GM19239 (cell line): ENCODE measurements at places on chromosomes 3 and 15.

- DNase-seq, result no peak
Observed at GRCh38 chr15:69377216-69377970, 36.8 kb upstream of the KIF23 start.

DNA sequence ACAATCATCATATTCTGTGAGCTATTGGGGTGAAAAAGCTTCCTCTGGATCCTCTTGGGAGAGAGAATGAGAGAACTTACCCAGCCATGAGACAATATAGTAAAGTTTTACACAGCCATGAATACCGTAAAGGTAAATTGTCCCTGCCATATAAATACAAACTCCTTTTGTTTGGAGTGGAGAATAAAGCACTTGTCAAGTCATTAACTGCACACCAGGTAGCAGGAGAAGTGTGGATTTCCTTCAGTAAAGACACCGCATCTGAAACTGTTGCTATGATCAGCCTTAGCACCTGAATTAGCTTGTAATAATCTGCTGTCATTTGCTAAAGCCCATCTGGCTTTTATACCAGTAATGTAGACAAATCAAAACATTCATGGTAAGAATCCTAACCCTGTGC, 336.6 kb upstream of the SLCO3A1 start:
- no peak for DNase-seq

GRCh38 chr3:125175295-125176078, 37.1 kb downstream of the SLC12A8 start:
- DNase-seq, result no peak

DNA sequence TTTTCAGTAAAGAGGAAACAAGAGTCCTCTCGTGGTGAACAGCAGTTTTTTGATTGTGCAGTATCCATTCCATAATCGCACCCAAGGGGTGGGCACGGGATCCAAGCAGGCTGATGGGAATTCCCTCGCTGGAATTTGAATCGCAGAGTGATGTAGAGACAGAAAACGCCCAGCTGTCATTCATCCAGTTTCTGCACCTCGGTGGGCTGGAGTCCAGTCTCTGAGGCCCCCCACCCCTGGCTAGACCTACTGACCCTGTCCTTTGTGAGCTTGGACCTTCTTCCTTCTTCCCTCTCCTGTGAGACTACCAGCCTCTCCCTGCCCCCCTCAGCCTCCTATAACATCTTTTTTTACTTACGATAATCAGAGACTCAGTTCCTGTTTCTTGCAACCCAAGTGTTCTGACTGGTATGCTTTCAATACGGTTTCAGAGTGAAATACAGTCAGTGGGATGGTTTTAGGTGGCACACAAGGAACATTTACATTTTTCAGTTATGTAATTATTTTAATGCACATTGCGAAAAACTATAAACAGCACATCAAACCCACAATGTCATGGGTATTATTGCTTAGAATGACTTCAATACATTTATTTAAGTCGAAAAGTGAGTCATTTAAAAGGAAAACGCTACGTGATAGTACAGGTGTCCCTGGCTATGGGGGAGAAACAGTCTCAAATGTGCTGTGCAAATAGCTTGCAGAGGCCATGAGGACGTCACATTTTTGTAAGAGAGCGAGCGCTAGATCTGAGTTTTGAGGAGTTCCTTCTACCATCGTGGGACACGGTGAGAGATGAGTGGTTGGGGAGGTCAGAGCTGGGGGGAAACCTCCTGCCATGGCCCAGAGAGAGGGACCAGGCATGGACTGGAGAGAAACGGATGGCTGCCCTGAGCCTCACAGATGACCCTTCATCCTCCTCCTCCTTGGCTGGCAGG, 37.5 kb upstream of the CHST2 start:
- peak; percentile 45 for DNase-seq

DNA sequence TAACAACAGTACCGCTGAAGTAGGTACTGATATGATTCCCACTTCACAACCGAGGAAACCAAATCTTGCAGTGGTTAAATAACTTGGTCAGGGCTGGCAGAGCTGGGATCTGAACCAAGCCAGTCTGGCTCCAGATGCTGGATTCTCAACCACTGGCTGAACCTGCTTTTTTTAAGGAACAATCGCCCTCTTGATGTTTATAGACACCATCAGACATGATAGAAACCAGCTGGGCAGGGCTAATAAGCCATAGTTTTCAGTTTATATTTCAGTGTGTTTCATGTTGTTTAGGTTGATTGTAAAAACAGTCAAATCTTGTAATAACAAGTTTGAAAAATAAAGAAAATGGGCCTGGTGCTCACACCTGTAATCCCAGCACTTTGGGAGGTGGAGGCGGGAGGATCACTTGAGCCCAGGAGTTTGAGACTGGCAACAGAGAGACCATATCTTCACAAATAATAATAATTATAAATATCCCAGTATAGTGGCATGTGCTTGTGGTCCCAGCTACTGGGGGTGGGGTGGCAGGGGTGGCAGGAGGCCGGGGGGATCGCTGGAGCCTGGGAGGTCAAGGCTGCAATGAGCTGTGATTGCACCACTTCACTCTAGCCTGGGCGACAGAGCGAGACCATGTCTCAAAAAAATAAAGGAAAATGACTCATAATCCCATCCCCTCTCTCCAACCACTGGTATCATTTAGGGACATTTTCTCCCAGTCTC, 36.7 kb downstream of the XYLB start:
- no peak for DNase-seq

DNA sequence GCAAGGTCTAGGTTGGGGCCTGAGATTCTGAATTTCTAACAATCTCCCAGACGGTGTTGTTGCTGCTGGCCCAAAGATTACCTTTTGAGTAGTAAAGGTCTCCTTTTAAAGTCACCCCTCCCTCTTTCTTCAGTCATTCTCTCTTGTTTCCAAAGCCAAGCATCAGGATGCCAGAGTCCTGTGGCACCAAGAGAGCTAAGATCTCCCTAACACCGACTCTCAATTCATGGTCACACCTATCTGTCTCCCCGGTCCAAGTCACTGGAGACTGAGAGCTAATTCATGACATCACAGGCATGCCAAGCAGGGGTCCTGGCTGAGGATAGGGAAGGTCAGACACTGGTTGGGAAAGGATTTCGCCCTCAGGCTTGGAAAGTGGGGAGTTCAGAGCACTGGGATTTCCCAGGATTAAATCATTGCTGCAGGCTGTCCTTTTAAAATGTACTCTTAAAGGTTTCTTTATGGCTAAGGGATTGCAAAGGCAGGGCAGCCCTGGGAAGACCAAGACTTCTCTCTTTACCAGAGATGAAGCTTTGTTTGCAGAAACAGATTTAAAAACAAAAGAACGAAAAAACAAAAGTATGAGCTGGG, 7.3 kb downstream of the SHOX2 start:
- DNase-seq, result no peak

DNA sequence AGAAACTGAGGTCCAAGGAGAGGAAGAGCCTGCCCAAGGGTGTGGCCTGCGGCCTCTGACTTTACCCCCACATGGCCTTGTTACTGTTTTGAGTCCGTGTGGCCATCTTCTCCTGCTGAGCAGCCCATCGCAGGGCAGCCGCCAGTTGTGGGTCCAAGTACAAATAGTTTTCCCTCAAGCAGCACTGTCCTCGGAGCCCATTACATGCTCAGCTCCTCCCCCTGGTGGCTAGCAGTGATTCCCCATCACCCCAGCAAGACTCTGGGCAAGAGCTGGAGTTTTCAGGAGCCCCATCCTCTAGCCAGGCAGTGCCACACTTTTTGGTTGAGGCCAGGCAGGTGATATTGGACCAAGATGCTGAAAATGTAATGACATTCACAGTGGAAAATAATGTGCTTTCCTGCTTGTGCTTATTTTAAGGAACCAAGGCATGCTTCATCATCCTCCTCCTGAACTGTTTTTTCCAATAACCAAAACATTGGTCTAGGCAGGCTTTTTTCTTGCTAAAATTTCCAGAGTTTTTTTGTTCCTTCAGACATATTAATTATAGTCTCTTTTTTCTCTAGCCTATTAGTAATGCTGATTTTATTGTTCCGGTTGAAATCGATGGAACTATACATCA, 23.2 kb upstream of the VILL start:
- DNase-seq, result peak; percentile 40

DNA sequence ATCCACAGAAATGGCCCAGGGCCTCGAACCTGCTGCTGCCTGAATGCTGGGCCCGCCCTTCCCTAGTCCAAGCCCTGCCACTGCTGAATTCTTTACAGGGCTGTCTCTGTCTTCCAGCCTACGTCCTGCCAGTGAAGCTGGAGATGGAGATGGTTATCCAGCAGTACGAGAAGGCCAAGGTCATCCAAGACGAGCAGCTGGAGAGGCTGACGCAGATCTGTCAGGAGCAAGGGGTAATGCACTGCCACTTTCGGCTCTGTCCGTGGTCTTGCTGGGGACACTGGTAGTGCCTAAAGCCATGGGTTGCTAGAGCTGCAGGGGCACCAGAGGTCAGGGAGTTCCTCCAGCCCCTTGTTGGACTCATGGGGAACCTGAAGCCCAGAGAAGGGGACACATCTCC, 115.7 kb downstream of the TMEM266 start:
- no peak for DNase-seq

- DNase-seq, result no peak
Observed at GRCh38 chr3:114518206-114518808, 224.5 kb downstream of the TIGIT start.

DNA sequence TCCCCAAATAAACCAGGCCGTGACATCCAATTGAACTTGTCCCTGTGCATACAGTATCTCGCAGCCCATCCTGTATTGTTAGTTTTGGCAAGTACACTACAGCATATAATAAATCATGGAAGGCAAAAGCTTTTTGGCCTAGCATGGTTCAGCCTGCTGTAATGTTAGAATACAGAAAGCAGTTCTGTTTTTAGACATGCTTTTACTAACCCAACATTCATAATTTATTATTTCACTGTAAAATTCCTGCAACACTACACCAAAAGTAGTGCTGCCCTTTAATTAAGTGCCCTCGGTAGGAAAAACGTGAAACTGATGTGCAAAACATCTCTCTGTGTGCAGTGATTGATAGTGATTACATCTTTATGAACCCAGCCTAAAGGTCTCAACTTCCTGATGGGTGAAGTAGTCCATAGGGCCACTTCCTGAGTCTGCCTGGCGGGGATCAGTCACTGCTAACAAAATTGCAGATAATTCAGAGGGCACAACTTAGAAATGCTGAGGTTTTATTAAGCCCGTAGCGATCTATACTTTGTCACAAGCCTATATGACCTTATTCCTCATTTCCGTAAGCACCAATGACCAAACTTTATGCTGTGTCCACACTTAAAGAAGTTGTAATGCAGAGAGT, 227.8 kb downstream of the CDIN1 start:
- no peak for DNase-seq

GRCh38 chr15:80142646-80143045, 10.2 kb upstream of the FAH start:
- no peak for DNase-seq

- no peak for DNase-seq
Observed at GRCh38 chr3:151265166-151265565, 13.2 kb downstream of the P2RY14 start.

DNA sequence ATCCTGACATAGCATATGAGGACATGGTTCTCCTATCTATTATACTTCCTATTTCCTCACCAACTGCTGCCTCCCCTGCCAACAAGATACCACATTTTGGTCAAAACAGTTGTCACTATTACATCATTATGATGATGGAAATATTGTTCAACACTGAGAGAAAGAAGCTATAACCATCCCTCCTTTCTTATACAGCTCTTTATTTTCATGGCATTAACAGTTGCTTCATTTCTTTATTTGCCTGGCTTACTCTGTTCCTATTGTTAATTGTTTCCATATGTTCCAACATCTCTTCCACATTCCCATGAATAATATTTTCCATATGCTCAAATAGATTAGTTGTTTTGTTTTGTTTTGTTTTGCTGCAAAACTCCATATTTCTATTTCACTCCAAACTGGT, 40.8 kb upstream of the FILIP1L start:
- DNase-seq, result no peak

DNA sequence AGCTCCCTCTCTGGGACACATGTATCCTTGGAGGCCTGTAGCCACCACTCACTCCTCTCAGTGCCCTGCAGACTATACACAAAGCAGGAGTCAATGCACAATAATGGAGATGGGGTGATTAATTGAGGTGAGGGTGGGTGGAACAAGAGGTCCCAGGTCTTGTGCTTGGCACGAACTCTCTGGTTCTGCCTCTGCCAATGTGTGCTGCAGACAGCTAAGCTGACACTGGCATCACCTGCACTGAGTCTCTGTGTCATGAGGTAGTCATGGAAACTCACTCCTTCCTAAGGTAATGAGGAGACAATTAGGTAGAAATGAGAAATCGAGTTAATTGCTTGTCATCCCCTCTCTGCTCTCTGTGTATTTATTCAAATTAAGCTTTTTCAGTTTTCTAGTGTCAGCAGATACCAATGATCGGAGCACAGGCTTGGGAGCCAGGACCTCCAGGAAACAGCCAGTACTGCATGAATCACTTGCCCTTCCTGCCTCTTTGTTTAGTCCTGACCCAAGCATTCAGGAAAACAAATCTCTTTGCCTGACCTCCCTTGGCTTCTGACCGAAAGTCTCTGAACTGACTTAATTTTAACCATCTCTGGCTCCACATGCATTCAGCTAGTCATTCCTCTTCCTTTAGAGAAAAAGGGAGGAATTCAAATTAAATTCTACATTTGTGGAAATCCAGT, 56.7 kb downstream of the DRD3 start:
- DNase-seq, result no peak

- DNase-seq, result no peak
Observed at GRCh38 chr3:105423397-105423796, 56.7 kb downstream of the ALCAM start.

- no peak for DNase-seq
Observed at GRCh38 chr3:144380849-144381248, 409.2 kb downstream of the DIPK2A start.

DNA sequence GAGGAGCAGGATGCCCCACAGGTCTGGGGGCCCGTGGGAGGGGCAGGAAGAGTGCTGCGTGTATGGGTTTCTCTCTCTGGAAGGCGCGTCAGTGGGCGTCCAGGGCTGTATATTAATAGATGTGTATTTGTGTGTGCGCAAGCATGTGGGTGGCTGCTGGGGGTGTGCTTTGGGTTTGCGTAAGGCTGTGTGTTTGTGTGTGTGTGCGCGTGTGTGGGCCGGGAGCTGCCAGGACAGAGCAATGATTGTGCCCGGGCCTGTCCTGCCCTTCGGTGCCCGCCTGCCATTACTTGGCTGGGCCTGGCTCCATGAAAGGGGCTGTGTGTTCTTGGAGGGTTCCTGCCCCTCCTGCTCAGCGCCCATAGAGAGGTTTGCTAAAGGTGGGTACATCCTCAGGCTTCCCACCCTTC, 16.3 kb downstream of the CSPG4 start:
- DNase-seq, result no peak

DNA sequence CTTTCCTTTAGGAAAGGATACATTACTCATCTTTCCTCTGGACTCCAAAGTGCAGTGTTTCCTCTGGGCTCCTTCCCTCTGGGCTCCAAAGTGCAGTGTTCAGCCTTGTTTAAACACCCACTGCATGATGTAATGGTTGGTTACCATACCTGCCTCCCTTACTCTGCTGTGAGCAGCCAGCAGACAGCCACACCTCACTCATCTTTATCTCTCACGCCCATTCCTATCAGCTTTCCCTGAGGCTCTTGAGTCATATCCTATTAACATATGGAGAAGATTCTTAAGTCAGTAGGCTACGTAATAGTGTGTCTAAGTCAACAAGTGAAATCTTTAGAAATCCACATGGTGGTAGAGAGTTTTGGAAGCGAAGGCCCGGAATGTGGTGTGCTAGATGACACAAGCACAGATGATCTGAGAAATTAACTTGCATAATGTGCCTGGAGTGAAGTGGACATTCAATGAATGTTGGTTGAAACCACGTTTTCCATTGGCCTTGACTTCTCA, 97.2 kb upstream of the CTNNB1 start:
- DNase-seq, result no peak
